ENCODE measurements at places on chromosomes 4 and X.

DNA sequence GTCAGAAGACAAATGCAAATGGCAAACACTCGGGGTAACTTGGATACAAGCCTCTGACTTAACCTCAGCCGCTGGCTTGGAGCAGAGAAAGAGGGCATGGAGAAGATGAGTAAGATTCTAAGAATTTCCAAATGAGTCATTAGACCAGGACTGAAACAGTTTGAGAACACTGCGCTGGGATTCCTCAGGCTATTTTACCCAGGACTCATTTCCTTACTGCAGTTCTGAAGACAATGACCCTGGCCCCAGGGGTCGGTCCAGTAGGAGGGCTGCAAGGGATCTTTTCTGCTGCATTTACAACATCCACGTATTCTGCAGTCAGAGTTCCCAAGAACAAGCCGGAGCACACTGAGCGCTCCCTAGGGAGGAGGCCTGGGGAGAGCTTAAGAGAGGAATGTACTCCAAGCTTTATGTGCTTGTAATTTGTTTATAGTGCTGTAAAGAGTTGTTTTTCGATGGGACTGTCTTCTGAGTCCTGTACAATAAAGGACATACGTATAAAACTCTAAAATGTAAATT is 27.3 kb upstream of the SORBS2 start:
- no peak for DNase-seq

- no peak for DNase-seq
These were observed 312.5 kb upstream of the HS3ST1 start for GRCh38 chr4:11741190-11741652.

DNA sequence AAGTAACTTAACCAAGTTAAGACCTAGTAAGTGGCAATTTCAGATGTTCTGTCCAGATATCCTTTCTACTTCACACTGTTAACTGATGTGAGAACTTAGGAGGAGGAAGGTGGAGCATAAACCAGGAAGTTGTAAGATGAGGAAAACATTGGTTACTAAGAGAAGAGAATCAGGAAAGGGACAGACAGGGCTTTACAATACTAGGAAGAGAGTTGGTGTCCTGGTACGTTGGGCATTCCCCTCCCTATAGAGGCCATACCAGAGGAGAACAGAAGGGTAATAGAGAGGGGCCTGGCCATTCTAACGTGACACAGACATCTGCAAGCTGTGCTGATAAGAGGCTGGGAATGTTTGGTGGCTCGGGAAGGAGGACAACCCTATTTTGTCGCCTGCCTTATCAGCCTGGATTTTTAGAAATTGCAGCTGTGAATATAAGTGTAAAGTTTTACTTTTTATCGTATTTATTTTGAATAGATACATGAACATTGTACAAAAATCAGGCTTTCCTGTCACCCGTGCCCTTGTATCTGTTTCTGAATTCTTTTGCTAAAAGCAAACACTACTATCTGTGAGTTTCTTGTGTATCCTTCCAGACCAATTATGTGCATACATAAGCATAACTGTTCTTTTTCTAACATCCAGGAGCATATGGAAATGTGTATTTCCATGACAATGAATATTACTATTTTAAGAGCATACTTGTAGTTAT is 53.5 kb upstream of the HPRT1 start:
- DNase-seq, result no peak

- no peak for DNase-seq
These were observed 585.6 kb downstream of the IL1RAPL1 start for GRCh38 chrX:29172880-29173279.

DNA sequence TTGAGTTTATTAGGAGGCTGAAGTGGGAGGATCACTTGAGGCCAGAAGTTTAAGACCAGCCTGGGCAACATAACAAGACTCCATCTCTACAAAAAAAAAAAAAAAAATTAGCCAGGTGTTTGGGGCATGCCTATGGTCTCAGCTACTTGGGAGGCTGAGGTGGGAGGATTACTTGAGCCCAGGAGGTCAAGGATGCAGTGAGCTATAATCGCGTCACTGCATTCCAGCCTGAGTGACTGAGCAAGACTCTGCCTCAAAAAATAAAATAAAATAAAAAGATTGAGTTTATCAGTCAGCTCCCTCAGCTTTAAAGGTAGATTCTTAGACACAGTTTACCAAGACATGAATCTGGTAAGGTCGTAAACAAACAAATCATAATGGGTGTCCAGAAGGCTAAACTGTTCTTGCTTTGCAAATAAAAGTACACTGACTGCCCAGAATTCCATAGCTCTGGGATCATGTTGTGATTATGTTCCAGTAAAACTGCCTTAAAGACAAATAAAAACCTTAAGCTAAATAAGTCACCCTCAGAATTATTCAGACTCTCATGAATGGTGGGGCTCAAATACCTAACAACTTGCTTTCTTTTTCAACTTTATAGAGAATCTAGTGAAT is 18.7 kb downstream of the APOO start:
- no peak for DNase-seq

- no peak for DNase-seq
These were observed 16.8 kb downstream of the KDM6A start for GRCh38 chrX:44889824-44890223.

DNA sequence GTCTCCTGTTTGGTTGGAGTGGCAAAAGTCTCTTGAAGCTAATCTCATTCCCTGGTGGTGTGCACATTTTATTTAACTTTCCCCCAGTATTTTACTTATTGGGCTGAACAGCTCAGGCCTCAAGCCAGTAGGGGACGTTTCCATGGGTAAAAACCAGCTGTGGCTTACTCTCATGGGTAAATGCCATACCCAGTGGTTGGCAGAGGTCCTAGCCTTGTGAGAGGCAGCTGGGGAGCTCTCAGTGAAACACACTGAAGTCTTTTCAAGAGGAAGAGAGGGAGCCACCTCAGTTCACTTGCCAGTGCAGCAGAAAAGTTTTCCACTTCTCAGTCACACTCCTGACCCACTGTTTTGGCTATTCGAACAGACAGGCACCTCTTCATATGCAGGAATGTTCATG is 1964.2 kb downstream of the ARAP2 start:
- DNase-seq, result no peak

GRCh38 chrX:130108647-130109428 is 1.5 kb downstream of the ELF4 start:
- no peak for DNase-seq

DNA sequence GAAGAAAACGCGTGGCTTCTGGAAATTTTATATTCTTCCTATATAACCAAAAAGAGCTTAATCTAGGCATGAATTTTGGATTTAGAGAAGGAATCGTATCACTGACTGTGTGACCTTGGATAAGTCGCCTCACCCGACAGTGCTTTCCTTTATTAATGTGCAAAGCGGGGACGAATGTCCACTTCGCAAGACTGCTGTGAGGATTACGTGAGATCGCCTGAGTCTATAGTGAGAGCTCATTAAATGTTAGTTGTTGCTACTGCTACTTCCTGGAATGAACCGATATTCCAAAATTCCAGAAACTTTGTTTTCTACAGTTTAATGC is 448 bp upstream of the TBC1D8B start:
- no peak for DNase-seq

GRCh38 chrX:13360146-13360545 is 40.3 kb upstream of the ATXN3L start:
- no peak for DNase-seq

DNA sequence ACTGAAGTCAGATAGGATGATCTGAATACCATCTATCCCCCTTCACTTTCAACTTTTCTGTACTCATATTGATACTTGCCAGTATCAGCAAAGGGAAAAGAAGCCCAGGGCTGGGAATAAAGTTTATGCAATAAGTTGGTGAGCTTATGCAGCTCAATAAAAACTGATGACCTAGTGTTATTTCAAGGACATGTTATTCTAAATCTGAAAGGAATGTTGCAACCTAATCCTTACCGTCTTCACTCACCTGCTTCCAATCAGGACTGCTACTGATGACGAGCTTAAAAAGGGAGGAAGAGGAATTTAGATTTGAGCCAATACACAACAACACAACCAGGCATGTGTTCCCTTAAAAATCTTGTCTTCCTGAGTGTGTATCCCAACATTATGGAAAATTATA is 419.9 kb downstream of the SPRY1 start:
- no peak for DNase-seq
